ENCODE measurements at places on chromosomes 12 and 14. TPM values are rescaled to one million over a fixed set of nuclear protein-coding genes. Genes with fewer than 3 reads are reported as not detected.
A peak's percentile ranks its signal among the peaks of the same experiment; 100 is the strongest.

- peak; percentile 10 for DNase-seq
Measured at GRCh38 chr14:52313462-52313861, 650 bp upstream of the PTGER2 start.

DNA sequence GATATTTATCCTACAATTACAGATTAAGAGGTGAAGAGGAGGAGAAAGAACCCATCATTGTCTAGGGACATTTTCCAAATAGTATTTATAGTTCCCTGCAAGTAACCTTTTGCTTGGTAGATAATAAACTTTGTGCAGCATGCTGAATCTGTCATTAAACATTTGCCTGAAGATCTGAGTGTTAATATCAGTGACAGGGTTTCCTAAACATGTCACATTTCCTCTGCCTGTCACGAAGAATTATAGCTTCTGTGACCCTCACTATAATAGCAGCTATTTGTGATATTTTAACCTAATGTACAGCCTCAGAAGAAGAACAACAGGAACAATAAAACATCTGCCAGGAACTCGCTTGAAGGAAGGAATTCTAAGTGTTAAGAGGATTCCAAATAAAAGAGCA lies 350.3 kb downstream of the GXYLT1 start:
- DNase-seq: no peak

Gene GPR135
- total RNA-seq: not detected

DNA sequence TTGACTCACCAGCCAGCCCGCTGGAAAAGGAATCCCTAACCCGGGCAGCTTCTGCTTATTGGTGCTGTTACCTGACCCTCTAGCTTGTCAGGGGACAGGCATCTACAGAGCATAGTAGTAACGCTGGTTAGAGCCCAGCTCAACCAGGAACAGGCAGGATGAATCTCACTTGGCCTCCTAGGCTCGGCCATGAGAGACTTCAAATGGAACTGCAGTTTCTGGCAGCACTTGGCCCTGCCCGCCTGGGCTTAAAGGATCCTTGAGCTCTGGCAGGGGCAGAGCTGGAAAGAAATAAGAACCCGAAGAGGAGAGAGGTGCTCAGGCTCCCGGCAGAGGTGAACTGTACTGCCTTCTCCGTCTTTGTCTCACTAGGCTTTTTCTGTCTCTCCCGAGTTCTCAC lies 2.3 kb upstream of the LHX5 start:
- DNase-seq: no peak

DNA sequence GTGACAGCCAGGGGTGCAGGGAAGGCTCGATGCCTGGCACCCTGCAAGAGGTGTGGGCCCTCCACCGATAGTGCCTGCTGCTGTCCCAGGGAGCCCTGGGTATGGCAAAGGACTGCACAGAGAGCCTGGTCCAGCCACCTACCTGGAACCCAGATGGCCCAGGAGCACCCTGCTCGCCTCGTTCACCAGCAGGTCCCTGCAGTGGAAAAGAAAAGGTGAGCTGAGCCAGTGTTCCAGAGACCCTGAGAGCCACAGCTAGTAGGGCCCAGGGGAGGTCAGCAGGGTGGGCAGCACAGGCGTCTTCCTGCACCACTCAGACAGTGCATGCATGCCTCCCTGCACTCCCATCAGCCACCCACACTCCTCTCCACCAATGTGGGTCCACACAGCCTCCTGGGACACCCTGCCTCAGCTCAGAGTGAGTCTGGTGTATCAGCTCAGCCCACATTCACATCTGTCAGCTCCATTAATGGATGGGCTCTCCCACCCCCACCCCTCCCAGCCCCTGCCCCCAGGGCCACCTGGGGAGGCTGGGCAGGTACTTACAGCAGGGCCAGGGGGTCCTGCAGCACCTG lies 20.2 kb downstream of the TMEM106C start:
- DNase-seq: no peak

DNA sequence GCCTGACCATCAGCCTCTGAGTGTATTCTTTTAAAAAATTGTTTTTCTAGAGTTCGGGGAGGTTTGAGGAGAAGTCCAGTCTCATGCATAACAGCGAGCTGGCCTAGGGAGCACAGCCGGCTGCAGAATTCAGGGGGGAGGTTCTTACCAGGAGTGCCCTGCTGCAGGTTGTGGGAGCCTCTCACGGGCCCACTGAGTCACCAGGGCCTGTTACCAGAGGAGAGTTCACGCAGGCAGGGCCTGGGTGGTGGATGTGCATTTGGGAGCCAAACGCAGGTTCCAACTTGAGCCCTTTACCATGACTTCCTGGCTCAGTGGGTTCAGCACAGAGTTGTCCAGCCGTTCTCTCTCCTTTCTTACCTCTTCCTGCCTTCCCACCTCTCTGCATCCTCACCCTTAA lies 14.4 kb downstream of the CD9 start:
- no peak for DNase-seq

DNA sequence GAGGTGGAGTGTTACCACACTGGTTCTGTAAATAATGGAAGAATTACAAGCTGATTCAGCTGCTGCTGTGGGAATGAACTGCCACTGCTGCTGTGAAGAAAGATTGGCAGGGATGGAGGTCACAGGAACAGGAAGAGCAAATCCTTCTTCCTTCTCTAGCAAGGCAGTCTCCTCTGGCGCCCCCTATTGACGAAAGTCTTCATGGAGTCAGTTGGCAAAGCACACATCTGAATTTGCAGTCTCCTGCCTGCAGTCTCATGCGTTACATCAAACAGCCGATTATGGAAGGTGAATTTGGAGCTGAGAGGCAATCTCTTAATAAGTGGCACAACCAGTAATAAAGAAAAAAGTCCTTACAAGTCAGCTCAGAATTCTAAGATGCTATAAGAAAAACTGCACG lies 106.0 kb upstream of the TMTC1 start:
- peak; percentile 8 for DNase-seq

Gene CKB
- 25.2 TPM for total RNA-seq

- DNase-seq: no peak
Measured at GRCh38 chr12:113006206-113006605, 27.9 kb downstream of the OAS2 start.

DNA sequence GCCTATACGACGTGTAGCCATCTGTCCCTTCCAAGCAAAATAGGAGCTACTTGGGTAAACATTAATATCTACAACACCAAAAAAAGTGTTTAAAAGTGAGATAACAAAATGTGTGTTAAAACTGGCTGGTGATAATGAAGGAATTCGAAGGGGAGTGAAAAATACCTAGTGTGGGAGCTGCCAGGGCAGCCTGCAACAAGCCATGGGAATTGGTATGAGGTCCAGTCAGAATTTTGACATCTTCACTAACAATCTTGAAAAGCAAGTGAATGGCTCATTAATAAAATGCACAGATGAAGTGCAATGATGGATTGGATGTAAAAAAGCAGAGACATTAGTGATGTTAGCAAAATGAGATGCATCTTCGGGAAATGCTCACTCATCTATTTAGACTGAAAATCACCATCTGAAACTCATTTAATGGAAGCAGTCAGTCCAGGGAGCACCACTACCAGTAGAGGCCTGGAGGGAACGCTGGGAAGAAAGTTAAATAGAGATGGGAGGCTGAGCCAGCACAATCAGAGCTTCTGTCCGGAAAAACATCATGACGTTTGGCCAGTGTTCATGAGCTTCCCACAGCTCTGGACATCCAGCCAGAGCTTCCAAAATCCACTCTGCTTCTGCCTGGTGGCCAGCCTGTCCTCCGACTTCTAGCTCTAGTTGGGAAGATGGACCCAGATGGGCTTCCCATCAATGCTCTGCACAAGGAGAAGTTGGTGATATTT lies 405.0 kb upstream of the TMTC1 start:
- DNase-seq: no peak

GRCh38 chr14:96501217-96501739 lies 904 bp upstream of the PAPOLA start:
- no peak for DNase-seq

Gene NYNRIN
- total RNA-seq: 0.03 TPM

DNA sequence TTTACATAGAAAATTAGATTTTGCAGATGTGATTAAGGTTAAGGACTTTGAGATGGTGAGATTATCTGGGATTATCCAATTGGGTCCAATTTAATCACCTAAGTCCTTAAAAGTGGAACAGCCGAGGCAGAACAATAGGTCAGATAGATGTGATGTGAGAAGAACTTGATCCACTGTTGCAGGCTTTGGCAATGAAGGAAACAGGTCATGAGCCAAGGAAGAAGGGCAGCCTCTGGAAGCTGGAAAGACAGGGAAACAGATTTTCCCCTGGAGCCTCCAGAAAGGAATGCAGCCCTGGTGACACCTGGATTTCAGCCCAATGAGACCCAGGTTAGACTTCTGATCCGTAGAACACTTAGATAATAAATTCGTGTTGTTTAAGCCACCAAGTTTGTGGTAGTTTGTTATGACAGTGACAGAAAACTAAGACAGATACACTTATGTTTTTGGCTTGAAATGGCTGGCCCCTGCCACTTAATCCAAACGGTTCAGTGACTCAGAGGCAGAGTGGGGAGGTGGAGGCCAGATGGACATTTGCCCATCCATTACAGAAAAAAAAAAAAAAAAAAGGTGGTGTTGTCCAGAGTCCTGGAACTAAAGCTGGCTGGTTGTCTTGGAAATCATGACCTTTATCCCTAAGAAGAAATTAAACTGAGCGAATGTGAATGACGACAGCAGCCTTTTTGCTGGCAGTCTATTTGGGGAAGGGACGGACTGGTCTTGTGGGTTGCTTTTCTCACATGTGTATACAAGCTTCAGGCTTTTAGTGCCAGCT lies 181.9 kb upstream of the NRXN3 start:
- DNase-seq: peak; percentile 13

- no peak for DNase-seq
Measured at GRCh38 chr12:24750263-24750662, 198.6 kb downstream of the BCAT1 start.
